ENCODE measurements at places on chromosomes 2 and 18. TPM values are rescaled to one million over a fixed set of nuclear protein-coding genes. Genes with fewer than 3 reads are reported as not detected.

GRCh38 chr2:25482341-25482740, 140.6 kb upstream of the DNMT3A start:
- H3K27ac ChIP-seq: no peak overlapping the region
- H3K36me3 ChIP-seq: no peaks in the 10 kb centered on the region
- H3K27me3 ChIP-seq: no peaks in the 10 kb centered on the region
- H3K4me1 ChIP-seq: no peaks in the 10 kb centered on the region
- DNase-seq: no peak
- H3K4me3 ChIP-seq: no peak overlapping the region

CCDC141 gene
- 8.2 TPM for total RNA-seq

GRCh38 chr2:237358721-237359517, 55.0 kb downstream of the COL6A3 start:
- H3K27me3 ChIP-seq: no peaks in the 10 kb centered on the region
- DNase-seq: no peak
- no peaks in the 10 kb centered on the region for H3K4me1 ChIP-seq

MAP2 gene
- 0.41 TPM for total RNA-seq

CD302 gene
- total RNA-seq: 1.0 TPM

DNA sequence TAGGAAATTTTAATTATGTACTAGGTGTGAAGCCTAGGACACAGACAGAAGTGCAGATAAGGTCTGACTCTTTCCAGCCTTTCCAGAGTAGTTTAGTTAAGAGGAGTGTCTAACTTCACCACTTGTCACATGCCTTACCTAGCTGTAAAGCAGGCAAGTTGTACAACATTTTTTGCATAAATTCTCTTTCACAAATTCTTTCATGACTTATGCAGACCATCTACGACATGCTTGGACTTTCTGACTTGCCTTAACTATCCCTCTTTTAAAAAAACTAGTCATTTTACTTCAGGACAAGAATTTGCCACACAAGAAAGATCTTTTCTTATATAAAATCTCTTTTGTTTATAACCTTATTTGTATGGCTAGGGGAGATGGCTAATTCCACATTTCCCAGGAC, 1273.6 kb upstream of the SLC39A10 start:
- no peak overlapping the region for H3K4me3 ChIP-seq
- no peak for DNase-seq
- H3K27me3 ChIP-seq: no peaks in the 10 kb centered on the region
- no peaks in the 10 kb centered on the region for H3K4me1 ChIP-seq
- H3K27ac ChIP-seq: no peak overlapping the region

- no peak overlapping the region for H3K4me3 ChIP-seq
- H3K27ac ChIP-seq: no peak overlapping the region
- no peaks in the 10 kb centered on the region for H3K27me3 ChIP-seq
- no peaks in the 10 kb centered on the region for H3K4me1 ChIP-seq
- DNase-seq: no peak
- H3K36me3 ChIP-seq: no peaks in the 10 kb centered on the region
Measured at GRCh38 chr18:10923551-10924070, 225.8 kb downstream of the PIEZO2 start.

CNDP1 gene
- not detected for total RNA-seq

- H3K27me3 ChIP-seq: no peaks in the 10 kb centered on the region
- H3K36me3 ChIP-seq: no peaks in the 10 kb centered on the region
- H3K4me1 ChIP-seq: no peaks in the 10 kb centered on the region
- H3K27ac ChIP-seq: no peak overlapping the region
- no peak overlapping the region for H3K4me3 ChIP-seq
Measured at GRCh38 chr18:54780970-54781369, 47.3 kb upstream of the RAB27B start.

DNA sequence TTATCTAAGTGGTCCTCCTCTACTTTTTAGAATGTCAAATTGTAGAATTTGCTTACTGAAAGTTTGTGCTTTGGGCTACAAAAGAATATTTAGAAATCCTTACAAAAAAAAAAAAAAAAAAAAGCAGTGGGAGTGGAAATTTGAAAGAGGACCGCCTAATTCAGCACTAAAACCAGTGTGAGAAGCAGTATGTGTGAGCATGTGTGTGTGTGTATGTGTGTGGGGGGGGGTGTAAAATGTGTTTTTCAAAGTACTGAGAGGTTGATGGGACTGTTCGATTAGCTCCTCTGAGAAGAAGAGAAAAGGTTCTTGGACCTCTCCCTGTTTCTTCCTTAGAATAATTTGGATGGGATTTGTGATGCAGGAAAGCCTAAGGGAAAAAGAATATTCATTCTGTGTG, at the start of gene VIT:
Gene VIT, plus strand, starts transcription at position 175 of the 400 bp plus-strand sequence. CDS start 19,664 bp downstream, outside the sequence.
- no peaks in the 10 kb centered on the region for H3K27me3 ChIP-seq
- H3K4me3 ChIP-seq: no peak within 1 kb of the TSS
- H3K36me3 ChIP-seq: no peaks in the 10 kb centered on the region
- H3K27ac ChIP-seq: no peak within 1 kb of the TSS
- DNase-seq: no peak

SERPINB4 gene
- total RNA-seq: not detected

DNA sequence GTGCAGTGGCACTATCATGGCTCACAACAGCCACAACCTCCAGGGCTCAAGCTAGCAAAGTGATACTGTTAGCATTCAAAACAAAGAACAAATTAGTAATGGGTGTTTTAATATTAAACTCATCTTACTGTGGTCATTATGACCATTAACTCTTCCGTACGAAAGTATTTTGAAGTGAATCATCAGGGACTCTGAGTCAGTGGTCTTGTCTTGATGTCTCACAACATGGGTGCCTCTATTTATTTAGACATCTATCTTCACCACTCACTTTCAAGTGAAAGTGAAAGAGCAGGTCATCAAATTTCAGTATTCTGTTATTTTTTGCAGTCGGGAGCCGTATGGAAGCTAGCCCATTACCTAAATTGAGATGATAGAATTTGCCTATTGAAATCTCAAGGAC, 1118.2 kb downstream of the DPP10 start:
- H3K4me3 ChIP-seq: no peak overlapping the region
- no peaks in the 10 kb centered on the region for H3K4me1 ChIP-seq
- DNase-seq: no peak
- no peaks in the 10 kb centered on the region for H3K36me3 ChIP-seq

DNA sequence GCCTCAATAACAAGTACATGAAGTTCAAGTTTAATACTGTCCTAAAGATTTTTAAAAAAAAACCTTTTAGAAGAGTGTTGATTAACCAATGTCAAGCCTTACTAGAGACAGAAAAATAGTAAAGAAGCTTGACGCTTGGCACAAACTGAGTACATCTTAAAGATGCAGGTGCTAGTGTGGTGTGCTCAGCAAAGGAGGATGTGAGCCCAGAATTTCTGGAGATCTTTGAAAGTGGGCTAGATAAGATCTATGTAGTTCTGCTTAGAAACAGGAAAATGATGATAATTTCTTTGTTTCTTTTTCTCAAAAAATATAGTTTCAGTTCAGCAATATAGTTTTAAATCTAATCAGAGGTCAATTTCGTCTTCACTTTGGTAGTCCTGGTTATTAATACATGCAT, 118.3 kb upstream of the KLHL14 start:
- H3K27ac ChIP-seq: no peak overlapping the region
- H3K4me3 ChIP-seq: no peak overlapping the region
- DNase-seq: no peak
- H3K4me1 ChIP-seq: no peaks in the 10 kb centered on the region

GRCh38 chr2:127859712-127860085, 1.7 kb upstream of the POLR2D start:
- H3K4me1 ChIP-seq: peaks cover 37% of the 10 kb centered on the region
- H3K27ac ChIP-seq: no peak overlapping the region
- H3K36me3 ChIP-seq: peaks cover 17% of the 10 kb centered on the region

Data from CD4-positive, alpha-beta memory T cell (primary cell).